ENCODE measurements at places on chromosomes 3 and 15.

GRCh38 chr3:160753953-160754352 is 2.1 kb upstream of the PPM1L start:
- DNase-seq = no peak

- no peak for DNase-seq
Measured at GRCh38 chr3:3189961-3190360, 10.5 kb upstream of the CRBN start.

GRCh38 chr3:57960174-57960505 is 48.1 kb upstream of the FLNB start:
- no peak for DNase-seq

DNA sequence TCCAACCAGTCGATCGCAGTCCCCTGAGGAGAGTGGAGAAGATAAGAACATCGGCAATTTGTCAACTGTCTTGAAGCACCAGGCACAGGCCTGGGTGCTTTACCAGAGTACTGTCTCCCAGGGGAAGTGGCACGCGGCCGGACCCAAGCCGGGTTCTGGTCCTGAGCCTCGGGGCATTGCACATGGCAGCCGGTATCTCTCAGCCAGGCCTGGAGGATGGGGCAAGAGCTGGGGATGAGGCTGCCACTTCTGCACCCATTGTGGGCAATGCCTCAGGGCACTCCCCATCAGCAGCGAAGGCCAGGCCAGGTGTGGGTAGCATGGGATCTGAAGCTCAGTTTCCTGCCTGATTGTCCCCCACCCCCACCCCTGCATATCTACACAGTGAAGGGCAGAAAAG is 77.5 kb downstream of the ADCY5 start:
- DNase-seq = no peak

- DNase-seq = peak; percentile 34
Measured at GRCh38 chr3:23999012-23999641, 54.0 kb downstream of the NR1D2 start.

- DNase-seq = no peak
Measured at GRCh38 chr3:123467046-123467445, 18.2 kb upstream of the ADCY5 start.

GRCh38 chr3:129263161-129263910 is 13.9 kb downstream of the COPG1 start:
- no peak for DNase-seq

GRCh38 chr15:101324524-101325177 is 29.6 kb upstream of the SNRPA1 start:
- no peak for DNase-seq

- no peak for DNase-seq
Measured at GRCh38 chr15:51629612-51630011, 7.0 kb upstream of the DMXL2 start.
